Endodermal cell (in vitro differentiated cells): ENCODE measurements at places on chromosomes 16 and 17.

GRCh38 chr16:89324056-89325010 is 106.8 kb downstream of the ZNF778 start:
- H3K36me3 ChIP-seq, result peaks cover 2% of the 10 kb centered on the region
- H3K27ac ChIP-seq, result no peak overlapping the region
- DNase-seq, result no peak
- peaks cover 22% of the 10 kb centered on the region for H3K4me1 ChIP-seq

DNA sequence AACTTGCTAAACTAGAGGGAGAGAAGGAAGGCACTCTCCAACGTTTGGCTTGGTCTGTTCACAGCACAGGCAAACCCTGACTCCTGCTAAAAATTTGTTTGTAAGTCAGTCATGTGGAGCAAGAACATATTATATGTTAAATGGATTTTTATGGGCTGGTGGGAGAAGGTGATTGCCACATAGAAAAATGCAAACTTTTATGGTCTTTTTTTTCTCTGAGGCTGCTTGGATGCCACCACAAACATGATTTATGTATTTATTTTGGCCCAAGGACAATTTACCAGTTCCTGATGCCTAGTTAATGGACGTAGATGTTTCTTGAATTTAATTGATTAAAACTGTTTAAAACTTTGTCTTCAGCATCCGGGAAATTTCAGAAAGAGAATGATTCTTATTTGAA is 274.2 kb upstream of the MYOCD start:
- no peaks in the 10 kb centered on the region for H3K36me3 ChIP-seq
- H3K27me3 ChIP-seq, result no peaks in the 10 kb centered on the region
- H3K4me1 ChIP-seq, result peaks cover under 1% of the 10 kb centered on the region
- no peak overlapping the region for H3K27ac ChIP-seq
- H3K4me3 ChIP-seq, result no peak overlapping the region

GRCh38 chr16:84643180-84643583 is 5.1 kb upstream of the KLHL36 start:
- H3K27me3 ChIP-seq, result peaks cover 6% of the 10 kb centered on the region
- H3K27ac ChIP-seq, result no peak overlapping the region
- H3K36me3 ChIP-seq, result no peaks in the 10 kb centered on the region
- H3K4me3 ChIP-seq, result no peak overlapping the region
- peak; percentile 64 for DNase-seq
- H3K4me1 ChIP-seq, result no peaks in the 10 kb centered on the region

- no peaks in the 10 kb centered on the region for H3K36me3 ChIP-seq
- H3K4me1 ChIP-seq, result no peaks in the 10 kb centered on the region
- H3K27me3 ChIP-seq, result no peaks in the 10 kb centered on the region
Measured at GRCh38 chr17:79517827-79518584, 92.8 kb downstream of the RBFOX3 start.

DNA sequence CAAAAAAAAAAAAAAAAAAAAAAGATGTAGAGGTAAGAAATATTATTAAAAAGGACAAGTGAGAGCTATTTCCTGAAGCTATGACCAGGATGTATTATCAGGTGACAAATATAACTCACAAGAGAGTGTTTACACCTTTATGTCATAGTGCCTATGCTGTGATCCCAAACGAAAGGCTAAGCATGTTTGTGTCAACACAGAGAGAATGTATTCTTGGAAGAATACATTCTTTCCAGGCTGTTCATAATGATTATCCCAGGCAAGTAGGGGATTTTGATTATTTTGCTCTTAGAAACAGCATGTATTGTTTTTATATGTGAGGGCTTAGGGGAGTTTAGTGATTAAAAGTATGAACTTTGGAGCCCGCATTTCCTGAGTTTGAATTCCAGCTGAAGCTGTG is 175.0 kb downstream of the SPECC1 start:
- no peak for DNase-seq
- no peak overlapping the region for H3K27ac ChIP-seq
- peaks cover 12% of the 10 kb centered on the region for H3K4me1 ChIP-seq
- H3K4me3 ChIP-seq, result no peak overlapping the region

DNA sequence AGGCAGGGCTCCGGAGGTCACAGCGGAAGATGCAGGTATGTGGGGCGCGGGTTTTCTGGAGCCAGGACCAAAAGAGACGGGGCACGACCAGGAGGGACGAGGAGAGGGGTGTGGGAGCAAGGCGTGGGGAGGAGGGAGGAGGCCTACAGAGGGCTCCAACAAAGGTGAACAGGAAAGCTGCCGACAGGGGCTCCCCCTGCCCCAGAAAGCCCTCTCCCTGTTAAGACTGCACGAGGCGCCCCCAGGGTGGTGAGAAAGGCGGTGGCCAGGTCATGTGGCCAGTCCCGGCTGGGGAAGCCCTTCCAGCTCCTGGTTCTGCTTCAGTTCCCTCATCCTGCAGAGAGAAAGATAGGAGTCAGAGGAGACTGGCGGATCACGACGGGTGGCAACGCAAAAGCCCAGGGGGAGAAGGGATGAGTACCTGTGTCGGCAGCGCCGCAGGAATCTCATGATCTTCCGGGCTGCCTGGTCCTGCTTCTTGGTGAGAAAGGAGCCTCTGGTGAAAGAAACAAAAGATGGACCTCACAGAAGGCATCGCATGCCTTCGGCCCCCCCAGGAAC is 949 bp upstream of the SPAG7 start:
- DNase-seq, result peak; percentile 83
- H3K4me3 ChIP-seq, result peak overlapping the region; percentile 90
- no peaks in the 10 kb centered on the region for H3K27me3 ChIP-seq
- H3K36me3 ChIP-seq, result peaks cover 48% of the 10 kb centered on the region
- peak overlapping the region; percentile 95 for H3K27ac ChIP-seq
- peaks cover 6% of the 10 kb centered on the region for H3K4me1 ChIP-seq

DNA sequence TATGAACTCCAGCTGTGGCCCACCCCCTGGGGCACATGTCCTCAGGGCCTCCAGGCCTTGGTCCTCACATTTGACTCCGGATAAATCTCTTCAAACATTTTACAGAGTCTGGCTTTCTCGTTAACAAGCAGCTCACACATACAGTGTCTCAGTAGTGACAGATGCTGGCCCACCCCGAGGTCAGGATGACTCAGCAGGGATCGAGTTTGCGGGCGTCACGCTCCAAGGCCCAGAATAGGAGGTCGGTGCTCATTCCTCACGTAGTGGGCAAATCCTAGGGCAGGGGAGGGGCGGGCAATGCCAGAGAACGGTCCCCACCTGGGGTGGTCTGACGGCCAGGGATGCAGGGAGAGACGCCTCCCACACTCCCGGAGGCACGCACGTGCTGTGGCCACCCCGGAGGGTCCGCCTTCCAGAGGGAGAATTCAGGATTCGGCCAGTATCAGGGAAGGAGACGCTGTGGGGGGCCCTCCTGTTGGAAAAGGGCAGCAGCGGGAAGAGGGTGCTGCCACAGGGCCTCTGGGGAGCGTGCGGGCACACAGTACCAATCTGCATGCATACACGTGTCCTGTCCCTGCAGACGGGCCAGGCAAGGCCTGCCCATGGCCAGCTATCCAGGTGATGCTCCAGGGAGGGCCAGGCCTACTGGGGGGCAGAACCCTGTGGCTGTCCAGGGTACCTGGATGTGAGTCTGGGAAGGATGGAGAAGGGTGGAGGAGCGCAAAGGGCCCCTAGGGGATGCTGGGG is 8.6 kb downstream of the SLC7A5 start:
- peaks cover 84% of the 10 kb centered on the region for H3K36me3 ChIP-seq
- peak overlapping the region; percentile 45 for H3K4me3 ChIP-seq
- DNase-seq, result no peak

DNA sequence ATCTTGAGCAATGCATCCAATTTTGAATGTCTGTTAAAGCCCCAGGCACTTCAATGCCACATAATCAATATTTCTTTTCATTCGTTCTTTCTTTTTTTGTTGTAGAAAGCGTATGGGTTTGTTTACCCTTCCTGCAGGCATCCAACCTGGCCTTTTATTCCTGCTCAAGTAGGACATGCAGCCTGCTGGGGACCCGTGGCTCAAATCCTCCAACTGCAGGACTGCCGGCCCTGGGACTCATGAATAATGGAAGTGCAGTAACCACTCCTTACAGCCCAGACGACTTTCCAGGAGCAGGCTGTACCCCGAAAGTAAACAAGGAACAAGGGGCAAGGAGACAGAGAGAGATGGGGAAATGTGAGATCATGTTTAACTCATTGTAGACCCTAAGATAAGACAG is 126.4 kb downstream of the SALL1 start:
- no peak overlapping the region for H3K27ac ChIP-seq
- H3K27me3 ChIP-seq, result no peaks in the 10 kb centered on the region
- no peaks in the 10 kb centered on the region for H3K36me3 ChIP-seq
- H3K4me3 ChIP-seq, result no peak overlapping the region
- DNase-seq, result no peak

GRCh38 chr16:70753694-70754325 is 47.1 kb downstream of the VAC14 start:
- H3K27ac ChIP-seq, result no peak overlapping the region
- H3K27me3 ChIP-seq, result no peaks in the 10 kb centered on the region
- no peak for DNase-seq
- H3K4me1 ChIP-seq, result no peaks in the 10 kb centered on the region
- no peak overlapping the region for H3K4me3 ChIP-seq

GRCh38 chr17:40516581-40517285 is 15.3 kb upstream of the TNS4 start:
- no peak overlapping the region for H3K4me3 ChIP-seq
- peak; percentile 74 for DNase-seq
- H3K36me3 ChIP-seq, result no peaks in the 10 kb centered on the region
- peaks cover 9% of the 10 kb centered on the region for H3K4me1 ChIP-seq

GRCh38 chr16:8736123-8736668 is 61.2 kb downstream of the TMEM186 start:
- H3K27me3 ChIP-seq, result no peaks in the 10 kb centered on the region
- no peaks in the 10 kb centered on the region for H3K36me3 ChIP-seq
- no peaks in the 10 kb centered on the region for H3K4me1 ChIP-seq
- peak; percentile 46 for DNase-seq
- H3K27ac ChIP-seq, result no peak overlapping the region
- H3K4me3 ChIP-seq, result no peak overlapping the region

DNA sequence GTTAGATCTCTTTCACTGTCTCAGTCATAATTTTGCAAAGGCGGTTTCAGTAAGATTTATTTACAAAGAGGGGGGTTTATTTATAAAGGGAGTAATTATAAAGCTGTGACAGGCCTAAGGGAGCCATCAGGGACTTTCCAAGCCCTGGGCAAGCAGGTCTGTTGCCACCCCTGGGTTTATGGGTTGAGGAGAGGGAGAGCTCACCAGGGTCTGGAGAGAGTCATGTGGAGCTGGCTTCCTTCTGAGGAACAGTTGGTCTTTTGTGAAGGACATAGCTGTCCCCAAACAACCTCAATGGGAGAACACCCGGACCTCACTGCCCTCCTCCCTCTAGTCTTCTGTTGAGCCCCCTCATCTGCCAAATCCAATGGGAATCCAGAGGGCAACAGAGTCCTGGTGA is 9.8 kb downstream of the ITGAM start:
- H3K27ac ChIP-seq, result no peak overlapping the region
- no peaks in the 10 kb centered on the region for H3K4me1 ChIP-seq
- DNase-seq, result no peak
- H3K36me3 ChIP-seq, result no peaks in the 10 kb centered on the region

DNA sequence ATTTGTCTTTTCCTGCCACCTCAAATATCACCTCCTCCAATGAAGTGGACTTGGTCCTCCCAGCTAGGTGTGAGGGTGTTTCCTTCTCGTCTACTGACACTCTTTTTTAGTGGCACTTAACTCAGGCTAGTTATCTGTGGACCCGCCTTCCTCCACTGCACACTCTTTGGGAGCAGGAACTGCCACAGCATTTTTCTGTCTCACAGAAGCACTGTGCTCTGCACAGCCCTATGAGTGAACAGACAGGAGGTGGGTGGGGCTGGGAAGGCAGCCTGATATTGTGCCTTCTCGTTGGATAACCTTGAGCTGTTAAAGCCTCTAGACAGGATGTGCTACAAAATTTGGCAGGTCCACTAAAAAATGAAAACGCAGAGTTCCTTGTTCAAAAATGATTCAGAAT is 31.9 kb upstream of the HOXB13 start:
- H3K27me3 ChIP-seq, result peaks cover 100% of the 10 kb centered on the region
- H3K4me1 ChIP-seq, result no peaks in the 10 kb centered on the region
- H3K36me3 ChIP-seq, result no peaks in the 10 kb centered on the region
- no peak overlapping the region for H3K27ac ChIP-seq
- H3K4me3 ChIP-seq, result no peak overlapping the region
- DNase-seq, result no peak

- DNase-seq, result no peak
- no peaks in the 10 kb centered on the region for H3K4me1 ChIP-seq
- H3K36me3 ChIP-seq, result no peaks in the 10 kb centered on the region
- no peak overlapping the region for H3K27ac ChIP-seq
Measured at GRCh38 chr16:2742323-2743006, 10.0 kb upstream of the SRRM2 start.

- H3K36me3 ChIP-seq, result no peaks in the 10 kb centered on the region
- peak; percentile 83 for DNase-seq
- peak overlapping the region; percentile 88 for H3K4me3 ChIP-seq
- no peak overlapping the region for H3K27ac ChIP-seq
- H3K27me3 ChIP-seq, result peaks cover 100% of the 10 kb centered on the region
- no peaks in the 10 kb centered on the region for H3K4me1 ChIP-seq
Measured at GRCh38 chr16:67158637-67159600, 790 bp downstream of the TRADD start.

GRCh38 chr16:82280867-82281266 is 110.8 kb upstream of the MPHOSPH6 start:
- H3K4me1 ChIP-seq, result no peaks in the 10 kb centered on the region
- H3K27ac ChIP-seq, result no peak overlapping the region
- no peaks in the 10 kb centered on the region for H3K36me3 ChIP-seq

- H3K27ac ChIP-seq, result no peak overlapping the region
- peak; percentile 39 for DNase-seq
- H3K4me1 ChIP-seq, result no peaks in the 10 kb centered on the region
- no peaks in the 10 kb centered on the region for H3K36me3 ChIP-seq
- H3K4me3 ChIP-seq, result no peak overlapping the region
Measured at GRCh38 chr16:162271-162991, 3.3 kb upstream of the HBM start.

DNA sequence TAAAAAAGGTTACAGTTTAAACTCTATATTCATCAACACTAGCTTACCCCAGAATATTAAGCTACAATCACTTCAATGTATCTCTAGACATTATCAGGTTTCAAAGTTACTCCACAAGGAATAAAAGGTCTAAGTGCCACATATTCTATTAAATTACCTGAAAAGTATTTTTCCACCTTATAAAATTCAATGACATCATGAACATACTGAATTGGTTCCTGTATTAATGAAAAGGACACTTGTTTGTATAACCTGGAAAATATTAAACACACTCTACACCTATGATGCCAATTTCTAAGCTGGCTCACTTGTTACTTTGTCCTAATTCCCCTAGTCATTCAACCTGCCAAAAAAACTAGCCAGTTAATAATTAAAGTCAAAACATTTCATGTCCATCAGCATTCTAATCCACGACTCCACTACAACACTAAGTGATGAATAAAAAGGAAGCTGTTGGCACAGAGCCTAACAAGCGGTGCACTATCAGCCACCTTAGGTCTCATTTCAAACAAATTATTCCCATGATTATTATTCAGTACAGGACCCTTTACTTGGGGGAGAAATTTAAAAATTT is 12.2 kb downstream of the MED13 start:
- H3K36me3 ChIP-seq, result peaks cover 84% of the 10 kb centered on the region
- no peak overlapping the region for H3K4me3 ChIP-seq
- no peak overlapping the region for H3K27ac ChIP-seq
- no peaks in the 10 kb centered on the region for H3K27me3 ChIP-seq
- no peak for DNase-seq

- no peaks in the 10 kb centered on the region for H3K27me3 ChIP-seq
- no peak for DNase-seq
- peaks cover 7% of the 10 kb centered on the region for H3K4me1 ChIP-seq
- no peak overlapping the region for H3K4me3 ChIP-seq
- no peak overlapping the region for H3K27ac ChIP-seq
- no peaks in the 10 kb centered on the region for H3K36me3 ChIP-seq
Measured at GRCh38 chr16:19753815-19754643, 36.0 kb downstream of the IQCK start.

- H3K27ac ChIP-seq, result no peak overlapping the region
- peaks cover 18% of the 10 kb centered on the region for H3K4me1 ChIP-seq
- peak; percentile 59 for DNase-seq
- no peaks in the 10 kb centered on the region for H3K36me3 ChIP-seq
- no peak overlapping the region for H3K4me3 ChIP-seq
Measured at GRCh38 chr17:40108970-40109824, 8.8 kb upstream of the NR1D1 start.
